ENCODE measurements at places on chromosomes 6 and 20. TPM values are rescaled to one million over a fixed set of nuclear protein-coding genes. Genes with fewer than 3 reads are reported as not detected.

Gene EPPIN
- not detected for total RNA-seq

Gene SERPINB1
- 1,204 TPM for total RNA-seq

Gene COL20A1
- total RNA-seq: not detected

Gene DSP
- total RNA-seq: 1,491 TPM

DNA sequence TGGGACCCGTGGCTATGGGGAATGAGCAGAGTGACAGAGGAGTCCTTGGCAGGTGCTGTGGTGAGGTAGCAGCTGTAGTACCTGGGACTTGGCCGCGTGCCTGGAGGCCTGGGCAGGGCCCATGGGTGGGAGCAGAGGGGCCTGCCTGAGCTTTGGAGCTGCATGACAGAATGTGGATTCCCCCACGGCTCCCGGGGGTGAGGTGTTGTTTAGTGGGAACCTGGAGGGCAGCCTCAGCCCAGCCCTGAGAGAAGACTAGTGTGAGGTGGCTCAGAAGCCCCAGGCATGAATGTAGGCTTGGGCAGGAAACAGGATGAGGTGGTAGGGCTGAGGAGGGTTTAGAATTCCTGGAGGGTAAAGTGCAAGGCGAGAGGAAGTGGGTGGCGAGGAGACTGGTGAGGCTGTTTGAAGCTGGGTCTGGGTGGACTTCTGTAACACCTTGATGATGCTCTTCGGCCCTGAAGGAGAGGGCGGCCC lies 86.5 kb upstream of the SCP2D1 start:
- no peak for DNase-seq

DNA sequence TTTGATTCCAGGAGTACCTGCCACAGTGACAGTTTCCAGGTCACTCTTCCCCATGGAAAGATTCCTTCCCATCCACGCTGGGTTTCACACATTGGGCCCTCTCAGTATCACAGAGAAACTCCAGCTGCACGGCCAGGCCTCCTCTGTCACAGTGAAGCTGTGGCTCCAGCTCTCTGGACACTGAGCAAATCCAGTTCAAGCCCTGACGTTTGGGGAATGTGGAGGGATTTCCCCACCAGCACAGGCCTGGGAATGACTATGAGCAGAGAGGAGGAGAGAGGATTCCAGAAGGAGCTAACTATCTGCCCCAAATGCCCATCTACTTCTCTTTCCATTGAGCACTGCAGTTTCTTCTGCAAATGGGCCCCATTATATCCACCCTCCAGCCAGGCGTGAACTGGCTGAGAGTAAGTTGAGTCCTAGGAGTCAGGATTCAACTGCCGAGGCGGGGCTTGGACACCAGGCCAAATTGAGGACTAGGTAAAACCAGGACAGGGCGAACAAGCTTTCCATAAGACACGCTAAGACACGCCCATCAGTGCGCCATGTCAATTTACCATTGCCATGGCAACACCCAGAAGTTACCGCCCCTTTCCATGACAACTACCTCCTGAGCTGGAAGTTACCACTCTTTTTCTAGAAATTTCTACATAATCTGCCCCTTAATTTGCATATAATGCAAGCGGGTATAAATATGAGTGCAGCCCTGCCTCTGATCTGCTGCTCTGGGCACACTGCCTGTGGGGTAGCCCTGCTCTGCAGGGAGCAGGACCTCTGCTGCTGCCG lies 9.2 kb upstream of the BNIP5 start:
- DNase-seq: no peak

DNA sequence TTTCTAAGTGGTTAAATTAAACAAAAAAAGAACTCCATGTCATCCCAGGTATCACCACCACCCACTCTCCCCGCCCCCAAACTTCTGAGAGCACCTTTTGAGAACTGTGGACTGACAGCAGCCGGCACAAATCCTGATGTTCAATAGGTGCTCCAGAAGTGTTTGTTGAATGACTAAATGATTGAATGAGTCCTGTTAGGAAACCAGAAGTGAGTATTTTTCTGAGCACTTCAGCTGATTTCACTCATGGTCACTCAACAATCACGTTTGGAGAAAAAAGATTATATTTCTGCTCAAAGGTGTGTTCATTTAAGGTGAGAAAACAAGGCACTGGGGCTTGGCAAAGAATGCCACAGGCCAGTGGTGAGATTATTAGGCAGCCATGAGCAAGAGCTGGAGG lies 6.2 kb upstream of the HNF4A start:
- no peak for DNase-seq

DNA sequence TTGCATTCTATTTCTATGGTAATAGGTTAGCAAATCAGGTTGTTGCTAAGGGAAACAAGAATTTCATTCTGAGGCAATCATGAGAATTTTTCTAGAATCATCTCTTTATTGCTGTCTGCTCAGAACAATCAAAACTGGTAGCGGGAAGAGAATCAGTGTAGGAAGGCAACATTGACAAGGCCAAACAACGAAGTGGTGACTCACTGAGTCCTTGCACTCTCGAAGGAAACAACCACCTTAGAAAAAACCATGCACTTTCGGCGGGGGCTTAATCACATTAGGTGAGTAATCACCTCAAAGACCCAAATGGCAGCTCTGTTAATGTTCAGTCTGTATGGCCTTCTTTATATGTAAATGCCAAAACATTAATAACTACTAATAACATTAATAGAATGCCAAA lies 78.8 kb upstream of the MAP7 start:
- no peak for DNase-seq

DNA sequence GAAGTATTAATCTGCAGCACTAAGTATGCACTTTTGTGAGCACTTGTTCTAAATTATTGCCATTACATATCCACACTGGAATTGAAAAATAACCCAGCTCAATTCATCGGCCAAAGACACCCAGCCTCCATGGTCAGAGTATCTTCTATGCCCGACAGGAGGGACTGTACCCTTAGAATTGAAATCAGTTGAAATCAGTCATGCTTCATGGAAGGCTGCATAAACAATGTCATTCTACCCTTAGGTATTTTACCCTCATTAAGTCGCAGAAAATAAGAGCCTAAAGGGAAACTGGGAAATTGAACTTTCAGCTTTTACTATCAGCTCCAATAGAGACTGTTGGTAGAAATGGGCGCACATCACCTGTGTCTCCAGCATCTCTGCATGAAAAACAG lies 2.9 kb upstream of the RAMACL start:
- no peak for DNase-seq

GRCh38 chr6:153980171-153980570 lies 58.9 kb upstream of the OPRM1 start:
- DNase-seq: no peak
